D721Med (cell line): ENCODE measurements at places on chromosomes 6 and 20.

GRCh38 chr6:169838346-169839028 is 87.1 kb downstream of the ERMARD start:
- no peak for DNase-seq

DNA sequence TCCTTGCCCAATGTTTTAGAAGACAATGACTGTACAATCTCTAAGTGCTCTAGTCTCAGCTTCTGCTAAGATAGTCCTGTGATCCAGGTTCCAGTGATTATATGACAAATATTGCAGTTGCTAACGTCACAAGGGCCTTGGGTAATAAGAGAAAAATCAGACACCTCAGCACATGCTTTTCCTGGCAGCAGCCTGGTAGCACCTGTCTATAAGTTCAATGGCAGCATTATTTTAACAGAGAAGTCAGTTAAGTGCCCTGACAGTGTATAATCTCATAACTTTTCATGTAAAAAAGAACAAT is 121.3 kb upstream of the BCLAF1 start:
- DNase-seq = no peak

DNA sequence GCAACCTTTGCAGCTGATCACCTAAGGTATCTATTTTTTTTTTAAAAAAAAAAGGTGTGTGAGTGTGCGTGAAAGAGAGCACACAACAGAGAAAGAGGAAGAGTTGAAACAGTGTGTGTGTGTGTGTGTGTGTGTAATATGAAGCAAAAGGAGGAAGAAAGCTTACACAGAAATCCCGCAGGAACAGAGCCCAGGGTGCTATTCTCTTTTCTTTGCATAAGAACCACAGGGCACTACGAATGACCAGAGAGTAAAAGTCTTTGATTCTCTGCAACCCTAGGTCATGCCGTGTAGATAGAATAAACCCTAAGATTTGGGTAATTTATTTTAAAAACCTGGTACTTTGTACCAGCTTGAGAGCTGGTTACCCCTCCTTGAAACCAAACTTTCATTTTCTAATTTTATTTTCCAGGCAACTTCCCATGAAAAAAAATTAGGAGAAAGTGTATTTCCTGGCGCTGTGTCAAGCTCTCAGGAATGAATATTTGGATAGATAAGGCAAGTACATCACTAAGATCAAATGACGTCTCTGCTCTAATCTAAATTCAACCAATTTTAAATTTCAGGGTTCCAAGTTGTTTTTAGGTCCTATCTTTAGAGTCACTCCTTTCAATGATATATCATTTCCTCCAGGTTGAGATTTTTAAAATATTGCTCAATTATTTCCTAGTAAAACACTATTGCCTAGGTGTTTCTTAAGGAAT is 47.9 kb upstream of the ID4 start:
- no peak for DNase-seq

GRCh38 chr6:31907158-31907813 is 5.4 kb upstream of the ZBTB12 start:
- no peak for DNase-seq

DNA sequence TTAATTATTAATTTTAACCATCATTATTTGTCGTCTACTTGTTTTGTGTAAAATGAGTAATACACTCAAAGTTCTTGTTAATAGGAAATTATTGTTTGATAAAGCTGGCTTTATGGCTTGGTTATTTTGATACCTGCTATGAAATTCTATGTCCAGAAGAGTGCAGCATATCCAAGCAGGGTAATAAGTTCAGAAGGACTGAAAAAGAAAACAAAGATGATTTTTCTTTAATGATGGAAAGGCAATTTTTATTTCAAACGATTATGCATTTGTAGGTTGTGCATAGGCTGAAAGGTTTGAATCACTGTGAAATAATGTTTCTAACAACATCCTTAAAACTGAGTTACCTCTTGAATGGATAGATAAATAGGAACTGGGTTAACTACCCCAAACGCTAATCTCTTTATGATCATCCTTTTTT is 1.4 kb upstream of the MAN1A1 start:
- no peak for DNase-seq

DNA sequence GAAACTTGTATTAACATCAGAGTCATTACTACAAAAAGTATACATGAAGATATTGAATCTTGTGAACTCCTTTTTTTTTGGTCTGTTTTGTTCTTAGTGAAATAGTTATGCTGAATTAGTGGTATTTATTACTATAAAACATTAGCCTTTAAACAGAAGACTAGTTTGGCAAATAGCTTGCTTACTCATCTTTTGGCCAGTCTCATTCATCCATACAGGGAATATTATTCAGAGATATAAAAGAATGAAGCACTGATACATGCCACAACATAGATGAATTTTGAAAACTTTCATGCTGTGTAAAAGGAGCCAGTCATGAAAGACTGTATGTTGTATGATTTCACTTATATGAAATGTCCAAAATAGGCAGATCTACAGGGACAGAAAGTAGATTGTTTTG is 205.9 kb downstream of the ZFAND3 start:
- no peak for DNase-seq

- no peak for DNase-seq
Observed at GRCh38 chr6:156589281-156589680, 187.9 kb upstream of the ARID1B start.

DNA sequence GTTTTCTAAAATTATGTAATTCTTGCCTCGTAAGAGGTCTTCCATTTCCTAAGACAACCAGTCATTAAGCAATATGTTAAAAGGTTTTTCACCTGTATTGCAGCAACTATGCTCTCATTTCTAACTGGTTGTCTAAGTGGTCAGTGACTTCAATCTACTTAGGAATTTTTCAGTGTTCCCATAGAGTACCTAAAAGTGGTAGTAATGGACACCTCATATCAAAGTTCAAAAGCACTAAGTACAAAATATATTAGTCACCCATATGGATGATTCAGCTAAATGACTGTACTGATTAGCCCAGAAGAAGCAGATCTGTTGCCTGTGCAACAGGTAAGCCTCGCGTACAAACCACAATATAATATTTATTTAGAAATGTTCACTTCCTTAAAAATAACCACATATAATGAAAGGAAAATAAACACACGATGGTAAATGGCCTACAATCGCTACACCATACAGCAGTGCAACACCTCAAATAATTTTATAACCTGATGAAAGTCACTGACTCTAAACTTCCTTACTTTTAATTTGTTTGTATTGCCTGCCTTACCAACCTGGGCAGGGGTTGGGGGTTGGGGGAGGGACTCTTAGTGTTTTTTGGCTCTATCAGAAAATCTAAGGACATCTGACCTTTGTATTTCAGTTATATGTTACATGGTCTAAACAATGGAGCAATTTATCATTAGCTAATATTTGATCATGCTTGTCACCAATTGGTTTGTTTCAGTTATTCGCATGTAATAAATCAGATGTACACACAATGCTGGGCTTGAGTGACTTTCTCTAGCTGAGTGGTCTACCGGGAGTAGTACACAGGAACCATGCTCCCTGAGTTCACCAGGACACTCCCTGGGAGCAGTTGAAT is 105.9 kb downstream of the HIVEP2 start:
- no peak for DNase-seq

DNA sequence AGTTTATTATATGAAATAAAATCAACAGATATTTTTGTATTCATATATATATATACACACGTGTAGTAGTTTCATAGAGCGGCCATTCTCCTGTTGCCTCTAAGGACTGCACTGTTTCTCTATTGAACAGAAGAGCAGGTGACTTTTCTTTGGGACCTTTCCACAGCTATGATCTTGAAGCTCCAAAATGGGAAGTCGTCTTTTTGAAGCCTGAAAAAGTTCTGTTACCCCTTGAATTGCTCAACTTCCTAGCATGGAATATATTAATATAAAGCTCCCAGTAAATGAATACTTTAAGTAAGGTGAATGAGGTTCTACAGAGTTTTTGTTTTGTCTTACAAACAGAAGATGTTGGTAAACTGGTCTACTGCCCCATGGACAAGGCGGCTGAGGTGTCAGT is 42.2 kb upstream of the ADTRP start:
- no peak for DNase-seq

- DNase-seq = no peak
Observed at GRCh38 chr6:149901444-149902140, 3.7 kb upstream of the RAET1E start.

DNA sequence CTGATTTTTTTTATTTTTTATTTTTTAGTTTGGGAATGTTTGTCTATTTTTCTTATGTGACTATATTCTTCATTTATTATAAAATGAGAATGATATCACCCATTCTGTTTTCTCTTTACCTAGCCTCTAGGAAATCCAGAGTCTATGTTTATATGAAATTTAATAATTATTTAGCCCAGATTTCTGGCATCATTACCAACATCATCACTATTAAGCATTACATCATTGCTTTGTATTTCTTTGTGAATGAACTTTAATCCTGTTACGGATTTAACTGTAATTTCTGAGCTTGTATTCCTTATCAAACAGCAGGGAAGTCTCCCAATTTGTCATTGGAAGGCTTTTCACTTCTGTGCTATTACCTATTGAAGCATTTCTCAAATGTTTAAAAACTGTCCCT is 72.7 kb upstream of the NOX3 start:
- no peak for DNase-seq

- no peak for DNase-seq
Observed at GRCh38 chr20:45313943-45314342, 5.8 kb upstream of the MATN4 start.

GRCh38 chr6:150037526-150038201 is 12.3 kb upstream of the RAET1L start:
- no peak for DNase-seq

- no peak for DNase-seq
Observed at GRCh38 chr6:106167096-106167814, 81.1 kb downstream of the PRDM1 start.

DNA sequence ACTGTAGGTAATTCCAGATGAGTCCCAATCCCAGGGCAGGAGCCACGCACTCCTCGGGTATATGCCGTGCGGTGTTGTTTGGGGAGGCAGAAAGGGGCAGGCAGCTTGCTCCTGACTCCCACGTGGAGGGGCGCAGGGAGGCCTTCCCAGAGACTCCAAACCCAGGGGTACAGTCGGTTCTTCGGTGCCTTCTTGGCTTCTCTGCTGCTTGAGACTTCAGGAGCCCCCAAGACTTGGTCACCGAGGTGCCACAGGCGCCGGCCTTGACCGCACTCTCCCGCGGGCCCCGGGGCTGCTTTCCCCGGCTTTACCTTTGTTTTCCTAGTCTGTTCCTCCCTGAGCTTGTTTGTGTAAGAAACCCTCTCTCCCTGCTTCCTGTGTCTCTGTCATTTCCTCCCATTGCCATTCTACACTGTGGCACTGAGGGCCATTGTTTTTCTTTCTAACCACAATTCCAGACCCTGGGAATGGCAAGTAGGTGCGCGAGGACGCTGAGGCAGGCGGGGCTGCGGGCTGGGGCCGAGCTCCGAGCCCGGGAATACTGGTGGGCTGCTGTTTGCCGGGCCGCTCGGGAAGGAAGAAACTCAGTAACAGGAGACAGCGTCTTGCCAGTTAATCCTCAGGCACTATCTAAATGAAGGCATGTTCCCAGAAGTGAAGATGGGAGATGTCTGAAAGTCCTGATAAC is 215.6 kb upstream of the HEY2 start:
- no peak for DNase-seq
